ENCODE measurements at places on chromosomes 4 and X. TPM values are rescaled to one million over a fixed set of nuclear protein-coding genes. Genes with fewer than 3 reads are reported as not detected.
A peak's percentile ranks its signal among the peaks of the same experiment; 100 is the strongest.

Gene GPRIN3
- polyA plus RNA-seq = 8.7 TPM

Gene MAPK10
- polyA plus RNA-seq = 18.9 TPM

Gene LIMCH1
- polyA plus RNA-seq = 18.6 TPM

Gene CXCL8
- polyA plus RNA-seq = 0.78 TPM

Gene ZNF157
- polyA plus RNA-seq = 0.27 TPM

Gene GNL3L
- polyA plus RNA-seq = 14.4 TPM

DNA sequence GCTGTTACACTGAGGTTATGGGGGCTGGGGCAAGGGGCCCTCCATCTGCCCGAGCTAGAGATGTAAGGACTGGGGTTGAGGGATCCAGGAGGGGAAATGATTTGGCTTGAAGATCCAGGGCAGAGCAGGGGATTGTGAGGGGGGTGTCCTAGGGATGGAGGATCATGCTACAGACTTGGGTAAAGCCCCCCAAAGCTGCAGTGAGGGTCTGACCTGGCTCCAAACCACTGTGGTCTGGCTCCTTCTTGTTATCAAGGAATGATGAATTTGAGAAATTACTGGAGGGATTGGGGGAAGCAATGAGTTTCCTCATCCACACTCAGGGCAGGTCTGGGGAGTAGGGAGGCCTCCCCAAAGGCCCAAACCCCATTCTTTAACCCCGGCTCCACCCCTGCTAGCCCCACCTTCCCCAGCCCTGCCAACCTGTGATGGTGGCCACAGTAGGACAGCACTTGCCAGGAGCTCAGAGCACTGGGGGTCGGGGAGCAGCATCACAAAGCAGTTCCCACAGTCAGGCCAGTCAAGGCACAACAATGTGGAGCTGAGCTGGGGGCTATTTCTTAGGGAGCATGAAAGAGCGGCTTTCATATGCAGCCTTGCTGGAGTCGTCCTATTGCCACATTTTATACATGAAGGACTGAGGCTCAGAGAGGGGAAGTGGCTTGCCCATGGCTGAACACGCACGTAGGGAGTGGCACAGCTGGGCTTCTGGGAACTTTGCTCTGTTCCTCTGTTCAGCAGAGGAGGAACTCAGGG lies 165.5 kb downstream of the EFNB1 start:
- no peak for DNase-seq

DNA sequence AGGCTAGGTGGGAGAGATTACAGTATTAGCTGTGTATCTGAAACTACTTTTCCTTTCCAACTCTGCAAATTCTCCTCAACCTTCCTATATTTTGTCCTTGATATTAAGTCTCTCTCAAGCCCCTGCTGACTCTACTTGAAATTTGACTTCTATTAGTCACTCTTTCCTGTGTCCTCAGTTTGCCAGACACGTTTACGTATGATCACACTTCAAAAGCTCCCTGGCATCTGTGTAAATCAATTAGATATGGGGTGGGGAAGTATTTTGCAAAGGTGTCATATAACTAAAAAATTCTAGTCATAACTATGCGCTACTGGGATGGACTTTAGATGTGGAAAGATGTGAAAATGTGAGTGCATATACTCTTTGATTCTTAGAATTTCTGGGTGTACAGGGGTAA lies 67.4 kb upstream of the ARHGAP24 start:
- DNase-seq = no peak

DNA sequence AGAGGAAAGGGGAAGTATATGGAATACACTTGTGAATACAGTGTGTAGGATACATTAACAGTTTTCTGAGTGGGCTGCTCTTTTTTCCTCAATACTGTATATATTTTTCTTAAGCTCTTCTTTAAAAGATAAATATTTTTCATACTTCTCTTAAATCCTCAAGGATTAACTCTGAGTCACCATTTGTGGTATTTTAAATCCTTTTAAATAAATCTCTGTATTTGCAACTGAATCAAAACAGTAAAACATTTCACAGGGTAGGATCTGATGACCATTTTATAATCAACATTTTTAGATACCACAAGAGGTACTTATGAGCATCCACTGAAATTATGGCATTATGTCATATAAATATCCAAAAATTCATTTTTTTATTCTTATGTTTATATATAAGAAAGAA lies 87.6 kb downstream of the GAB1 start:
- no peak for DNase-seq

DNA sequence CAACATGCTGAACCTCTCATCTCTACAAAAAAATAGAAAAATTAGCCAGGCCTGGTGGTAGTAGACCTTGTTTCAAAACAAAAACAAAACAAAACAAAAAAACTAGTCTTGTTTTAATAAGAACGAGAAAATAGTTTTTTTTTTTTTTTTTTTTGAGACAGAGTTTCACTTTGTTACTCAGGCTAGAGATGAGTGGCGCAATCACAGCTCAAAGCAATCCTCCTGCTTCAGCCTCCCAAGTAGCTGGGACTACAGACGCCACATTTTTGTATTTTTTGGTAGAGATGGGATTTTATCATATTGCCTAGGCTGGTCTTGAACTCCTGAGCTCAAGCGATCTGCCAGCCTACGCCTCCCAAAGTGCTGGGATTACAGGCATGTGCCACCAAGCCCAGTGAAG lies 47.7 kb upstream of the UGDH start:
- DNase-seq = no peak

- DNase-seq = no peak
These were observed 855.2 kb upstream of the ADGRL3 start for GRCh38 chr4:60344908-60345307.

DNA sequence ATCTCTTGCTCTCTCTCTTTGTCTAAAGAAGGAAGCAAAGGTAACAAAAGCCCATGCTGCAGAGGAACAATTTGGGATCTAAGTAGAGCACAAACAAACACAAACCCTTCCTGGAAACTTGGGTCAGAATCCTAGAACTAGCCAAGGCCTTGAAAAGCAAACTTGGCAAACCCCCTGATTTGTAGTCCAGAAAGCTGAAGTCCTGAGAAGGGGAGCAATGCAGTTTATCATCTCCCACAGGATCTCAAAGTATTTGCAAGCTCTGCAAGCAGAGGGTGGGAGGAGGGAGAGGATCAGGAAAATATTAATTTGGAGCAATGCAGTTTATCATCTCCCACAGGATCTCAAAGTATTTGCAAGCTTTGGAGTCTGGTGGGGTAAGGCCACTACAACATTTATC lies 379.5 kb upstream of the FGF13 start:
- DNase-seq = no peak

DNA sequence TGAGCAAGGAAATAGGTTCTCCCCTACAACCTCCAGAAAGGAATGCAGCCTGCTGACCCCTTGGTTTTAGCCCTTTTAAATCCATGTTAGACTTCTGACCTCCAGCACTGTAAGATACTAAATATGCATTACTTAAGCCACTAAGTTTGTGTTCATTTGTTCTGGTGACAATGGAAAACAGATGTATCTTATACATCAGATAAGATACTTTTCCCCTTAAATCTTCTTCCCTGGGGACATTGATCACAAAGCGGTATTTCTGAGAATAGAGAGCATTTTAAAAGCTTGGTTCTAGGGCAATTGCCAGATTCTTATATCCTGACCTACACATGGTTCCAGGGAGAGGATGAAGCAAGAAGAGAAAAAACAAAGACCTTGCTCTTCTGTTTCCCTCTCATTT lies 6.5 kb upstream of the TMEM184C start:
- no peak for DNase-seq

DNA sequence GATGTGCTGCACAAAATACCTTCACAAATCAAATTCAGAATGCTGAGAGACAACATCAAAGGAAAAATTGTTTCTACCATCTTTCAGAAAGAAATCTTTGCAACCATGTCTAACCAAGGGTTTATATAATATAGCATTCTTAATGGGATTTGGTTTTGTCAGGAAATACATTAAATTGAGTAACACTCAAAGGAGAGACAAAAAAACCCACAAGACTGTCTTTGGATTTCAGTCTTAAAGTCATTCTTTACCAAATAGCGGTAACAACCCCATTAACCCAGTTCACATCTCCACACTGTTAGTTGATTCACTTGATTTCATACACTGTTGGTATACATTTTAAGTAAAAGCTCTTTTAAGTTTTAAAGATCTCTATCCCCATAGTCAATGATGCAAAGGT lies 145.7 kb upstream of the EDNRA start:
- no peak for DNase-seq

DNA sequence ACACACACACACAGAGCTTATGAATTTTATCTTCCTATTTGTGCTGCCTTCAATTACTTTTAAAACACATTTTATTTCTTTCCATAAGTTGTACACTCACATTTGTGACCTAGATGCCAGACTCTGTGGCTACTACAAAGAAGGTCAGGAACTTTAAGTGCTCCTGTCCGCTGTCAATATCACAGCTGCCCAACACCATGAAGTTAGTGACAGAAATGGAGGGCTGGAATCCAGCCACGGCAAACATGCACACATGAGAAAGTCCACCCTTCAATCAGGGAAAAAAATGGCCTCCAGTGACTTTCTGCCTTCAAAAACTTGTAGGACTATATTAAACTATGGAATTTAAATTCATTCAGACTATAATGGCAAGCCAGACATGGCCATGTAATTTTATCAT lies 334.4 kb upstream of the FSTL5 start:
- DNase-seq = no peak

- DNase-seq = no peak
These were observed 169.6 kb downstream of the RAPGEF2 start for GRCh38 chr4:159272273-159273140.

DNA sequence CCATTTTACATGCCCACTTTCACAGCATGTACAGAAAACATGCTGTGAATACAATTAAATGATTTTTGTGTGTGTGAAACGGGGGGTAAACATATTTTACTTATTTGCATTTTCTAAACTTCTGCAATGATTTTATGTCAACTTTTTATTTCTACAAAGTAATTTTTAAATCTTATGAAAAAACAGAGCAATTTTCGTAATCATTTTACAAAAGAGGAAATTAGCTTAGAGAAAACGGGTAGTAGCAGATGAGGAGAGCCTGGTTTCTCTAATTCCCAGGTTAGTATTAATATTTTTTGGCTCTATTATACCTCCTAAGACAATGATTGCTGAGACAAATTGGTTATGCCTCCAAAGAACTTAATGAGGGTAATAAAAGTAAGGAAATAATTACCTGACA lies 3.2 kb downstream of the TKTL2 start:
- DNase-seq = no peak

DNA sequence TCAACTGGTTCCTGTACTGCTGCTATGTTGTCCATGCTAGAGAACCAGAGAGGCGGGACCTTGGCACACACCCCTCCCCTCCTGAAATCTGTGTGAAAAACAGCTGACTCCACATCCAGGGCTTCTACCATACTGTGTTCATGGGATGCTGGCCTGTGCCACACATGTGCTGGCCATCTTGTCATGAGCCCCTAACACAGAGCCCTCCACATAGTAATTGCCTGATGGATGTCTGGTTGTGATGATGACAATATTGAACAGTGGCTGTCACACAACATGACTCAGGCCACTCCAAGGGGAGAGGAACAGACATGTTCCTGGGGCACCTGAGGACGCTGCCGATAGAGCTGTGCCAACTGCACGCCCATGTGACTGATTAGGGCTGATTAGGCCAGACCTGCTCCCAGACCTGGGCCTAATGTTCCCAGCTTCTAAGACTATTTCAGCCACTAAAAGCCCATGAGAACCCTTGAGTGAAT lies 13.1 kb downstream of the SLC25A5 start:
- peak; percentile 44 for DNase-seq

DNA sequence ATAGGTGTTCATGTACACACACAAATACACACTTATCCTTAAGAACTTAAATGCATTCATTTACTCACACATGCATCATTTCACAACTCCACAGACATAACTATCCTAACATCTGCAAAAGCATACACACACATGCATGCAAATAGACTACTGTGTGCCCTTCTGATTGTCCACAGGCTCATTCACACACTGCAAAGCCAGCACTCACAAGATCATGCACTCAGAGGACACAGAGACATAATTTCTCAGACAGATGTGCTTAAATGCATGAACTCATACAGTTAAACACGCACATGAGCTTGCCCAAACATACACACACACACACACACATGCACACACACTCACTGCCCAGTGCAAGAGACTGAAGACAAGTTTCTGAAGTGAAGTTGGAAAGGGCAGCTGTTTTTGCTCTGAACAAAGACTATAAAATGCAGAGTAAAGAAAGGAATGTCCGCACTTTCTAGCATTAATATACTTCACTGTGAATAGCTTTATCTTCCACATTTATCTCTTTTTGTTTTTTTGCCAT lies 1018.0 kb upstream of the HS3ST1 start:
- no peak for DNase-seq

DNA sequence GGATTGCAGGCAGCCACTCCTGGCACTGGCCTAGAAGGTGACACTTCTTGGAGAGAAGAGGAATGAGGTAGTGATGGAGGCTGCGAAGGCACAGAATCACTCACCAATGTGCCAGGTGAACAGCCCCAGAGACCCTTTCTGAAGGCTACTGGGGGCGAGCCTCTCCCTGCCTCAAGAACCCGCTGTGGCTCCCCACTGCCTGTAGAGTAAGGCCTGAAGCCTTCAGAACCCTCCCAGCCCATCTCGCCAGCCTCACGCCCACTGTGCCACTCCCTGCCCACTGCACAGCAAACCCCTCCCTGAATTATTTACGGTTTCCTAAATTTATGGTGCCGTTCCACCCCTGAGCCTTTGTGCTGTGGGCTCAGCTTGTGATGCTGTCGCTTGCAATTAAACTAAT lies 24.2 kb upstream of the SORCS2 start:
- DNase-seq = no peak
